Effector CD4-positive, alpha-beta T cell (primary cell): ENCODE measurements at places on chromosomes 7 and 10.

DNA sequence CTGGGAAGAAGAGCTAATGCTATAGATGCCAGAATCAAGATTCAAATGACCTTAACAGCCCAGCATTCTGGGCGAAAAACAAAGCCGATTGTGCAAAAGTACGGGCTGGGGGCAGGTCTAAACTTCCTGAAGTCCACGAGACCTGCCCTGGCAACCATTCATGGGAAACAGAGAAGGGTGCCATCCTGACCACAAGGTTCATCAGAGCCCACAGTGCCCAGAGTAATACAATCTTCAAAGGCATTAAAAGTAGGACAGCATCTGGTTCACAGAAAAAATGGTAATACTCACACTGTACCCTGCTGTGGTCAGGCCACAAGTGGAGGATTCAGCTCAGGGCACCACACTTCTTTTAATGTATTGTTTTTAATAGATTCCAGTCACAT, 36.1 kb downstream of the SORBS1 start:
- DNase-seq = no peak

DNA sequence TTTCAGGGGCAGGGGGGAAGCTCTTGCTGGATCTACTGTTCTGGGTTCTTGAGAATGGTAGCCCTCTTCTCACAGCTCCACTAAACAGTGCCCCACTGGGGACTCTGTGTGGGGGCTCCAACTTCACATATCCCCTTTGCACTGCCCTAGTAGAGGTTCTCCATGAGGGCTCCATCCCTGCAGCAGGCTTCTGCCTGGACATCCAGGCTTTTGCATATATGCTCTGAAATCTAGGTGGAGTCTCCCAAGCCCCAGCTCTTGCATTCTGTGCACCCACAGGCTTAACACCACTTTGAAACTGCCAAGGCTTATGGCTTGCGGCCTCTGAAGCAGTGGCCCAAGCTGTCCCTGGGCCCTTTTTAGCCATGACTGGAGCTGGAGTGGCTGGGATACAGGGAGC, 150.7 kb downstream of the LRMDA start:
- DNase-seq = no peak

DNA sequence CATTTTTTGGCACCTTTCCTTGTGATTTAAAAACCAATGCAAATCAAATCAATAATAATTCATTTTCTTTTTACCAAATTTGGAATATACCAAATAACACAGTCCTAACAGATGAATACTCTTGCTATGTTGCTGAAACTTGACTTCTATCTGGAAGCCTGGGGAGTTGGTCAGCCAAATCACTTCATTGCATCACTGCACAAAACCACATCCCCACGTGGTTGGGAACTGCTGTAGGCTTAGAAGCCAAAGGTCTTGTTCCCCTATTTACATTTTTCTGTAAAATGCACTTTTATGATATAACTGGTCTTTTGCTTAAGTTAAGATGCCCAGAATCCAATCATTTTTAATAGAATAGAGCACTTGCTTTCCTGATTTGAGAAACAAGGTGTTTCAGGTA, 15.2 kb downstream of the GPR85 start:
- no peak for DNase-seq

- DNase-seq = no peak
Measured at GRCh38 chr7:15503603-15504290, 58.1 kb downstream of the AGMO start.

- no peak for DNase-seq
Measured at GRCh38 chr7:54701982-54702381, 57.0 kb downstream of the SEC61G start.

DNA sequence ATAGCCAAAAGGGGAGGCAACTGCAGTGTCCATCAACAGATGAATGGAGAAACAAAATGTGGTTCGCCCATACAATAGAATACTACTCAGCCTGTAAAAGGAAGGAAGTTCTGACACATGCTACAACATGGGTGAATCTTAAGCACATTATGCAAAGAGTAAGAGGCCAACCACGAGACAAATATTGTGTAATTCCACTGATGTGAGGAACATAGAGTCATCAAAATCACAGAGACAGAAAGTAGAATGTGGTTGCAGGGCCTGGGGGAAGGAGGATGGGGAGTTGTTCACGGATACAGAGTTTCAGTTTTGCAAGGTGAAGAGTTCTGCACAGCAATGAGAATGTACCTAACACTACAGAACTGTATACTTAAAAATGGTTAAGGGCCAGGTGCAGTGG, 13.7 kb upstream of the C10orf71 start:
- no peak for DNase-seq

DNA sequence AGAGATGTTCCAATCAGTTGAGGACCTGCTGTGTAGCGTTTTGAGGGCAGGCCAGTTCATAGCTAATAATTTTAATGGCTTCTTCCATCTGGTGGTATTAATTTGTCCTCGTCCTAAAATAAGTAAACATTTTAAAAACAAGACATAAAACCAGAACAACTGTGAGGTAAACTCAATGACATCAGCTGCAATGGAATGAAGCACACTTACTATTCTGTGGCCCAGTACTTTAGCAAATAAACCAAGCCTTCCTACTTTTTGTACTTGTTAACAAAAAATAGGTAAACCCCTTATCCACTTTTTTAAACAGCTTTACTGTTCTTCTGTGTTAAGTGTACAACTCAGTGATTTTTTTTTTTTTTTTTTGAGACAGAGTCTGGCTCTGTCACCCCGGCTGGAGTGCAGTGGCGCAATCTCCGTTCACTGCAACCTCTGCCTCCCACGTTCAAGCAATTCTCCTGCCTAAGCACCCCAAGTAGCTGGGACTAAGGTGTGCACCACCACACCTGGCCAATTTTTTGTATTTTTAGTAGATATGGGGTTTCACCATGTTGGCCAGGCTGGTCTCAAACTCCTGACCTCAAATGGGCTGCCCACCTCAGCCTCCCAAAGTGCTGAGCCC, 28.9 kb upstream of the FZD1 start:
- DNase-seq = no peak

GRCh38 chr7:26620352-26620751, 244.0 kb downstream of the SKAP2 start:
- no peak for DNase-seq

DNA sequence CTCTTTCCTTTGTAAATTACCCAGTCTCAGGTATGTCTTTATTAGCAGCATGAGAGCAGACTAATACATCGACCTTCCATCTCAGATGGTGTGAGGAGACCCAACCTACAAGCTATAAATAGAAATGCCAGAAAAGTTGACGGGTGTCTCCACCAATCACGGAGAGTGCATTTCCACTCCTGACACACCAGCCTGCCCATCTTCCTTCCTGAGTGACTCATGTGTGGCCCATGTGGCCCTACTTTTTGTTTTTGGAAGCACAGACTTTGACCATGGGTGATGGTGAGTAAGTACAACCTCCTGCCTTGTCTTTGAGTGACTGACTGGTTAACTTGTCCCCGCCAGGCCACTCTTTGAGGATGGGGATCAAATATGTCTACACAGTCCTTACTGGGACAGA, 147.0 kb downstream of the OAT start:
- DNase-seq = no peak

- DNase-seq = no peak
Measured at GRCh38 chr10:18196806-18197550, 56.8 kb downstream of the CACNB2 start.

DNA sequence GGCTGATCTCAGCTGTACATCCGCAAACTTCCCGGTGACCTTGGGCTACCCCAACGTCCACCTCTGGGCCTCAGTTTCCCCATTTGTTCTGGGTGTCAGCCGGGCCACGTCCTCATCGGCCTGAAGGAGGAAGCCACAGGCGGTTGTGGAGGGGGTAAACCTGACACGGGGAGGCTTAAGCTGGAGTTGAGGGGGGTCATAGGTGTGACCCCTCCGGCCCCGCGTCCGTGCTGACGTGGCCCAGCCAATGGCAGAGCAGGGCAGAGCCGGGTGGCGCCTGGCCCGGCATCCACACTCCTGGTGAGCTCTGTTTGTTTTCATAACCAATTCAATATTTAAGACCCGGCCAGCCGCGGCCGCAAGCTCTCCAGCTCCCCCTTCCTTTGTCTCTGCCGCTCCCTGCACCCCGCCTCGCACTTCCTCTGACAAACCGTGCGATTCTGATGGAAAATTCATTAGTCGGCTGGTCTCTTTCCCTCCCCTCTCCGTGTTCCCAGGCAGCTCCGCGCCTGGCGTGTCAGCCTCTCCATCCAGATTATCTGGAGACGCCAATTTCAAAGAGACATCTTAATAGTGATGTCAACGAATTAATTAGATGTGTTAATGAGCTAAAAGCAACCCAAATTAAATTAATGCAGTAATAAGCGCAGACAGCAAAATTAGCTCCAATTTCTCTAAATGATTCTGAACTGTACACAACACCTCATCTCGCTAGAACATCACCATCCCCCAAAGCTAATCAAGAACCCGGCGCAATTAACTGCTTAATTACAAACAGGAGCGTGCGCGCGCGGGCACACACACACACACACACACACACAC, 55.4 kb downstream of the MICALL2 start:
- no peak for DNase-seq

DNA sequence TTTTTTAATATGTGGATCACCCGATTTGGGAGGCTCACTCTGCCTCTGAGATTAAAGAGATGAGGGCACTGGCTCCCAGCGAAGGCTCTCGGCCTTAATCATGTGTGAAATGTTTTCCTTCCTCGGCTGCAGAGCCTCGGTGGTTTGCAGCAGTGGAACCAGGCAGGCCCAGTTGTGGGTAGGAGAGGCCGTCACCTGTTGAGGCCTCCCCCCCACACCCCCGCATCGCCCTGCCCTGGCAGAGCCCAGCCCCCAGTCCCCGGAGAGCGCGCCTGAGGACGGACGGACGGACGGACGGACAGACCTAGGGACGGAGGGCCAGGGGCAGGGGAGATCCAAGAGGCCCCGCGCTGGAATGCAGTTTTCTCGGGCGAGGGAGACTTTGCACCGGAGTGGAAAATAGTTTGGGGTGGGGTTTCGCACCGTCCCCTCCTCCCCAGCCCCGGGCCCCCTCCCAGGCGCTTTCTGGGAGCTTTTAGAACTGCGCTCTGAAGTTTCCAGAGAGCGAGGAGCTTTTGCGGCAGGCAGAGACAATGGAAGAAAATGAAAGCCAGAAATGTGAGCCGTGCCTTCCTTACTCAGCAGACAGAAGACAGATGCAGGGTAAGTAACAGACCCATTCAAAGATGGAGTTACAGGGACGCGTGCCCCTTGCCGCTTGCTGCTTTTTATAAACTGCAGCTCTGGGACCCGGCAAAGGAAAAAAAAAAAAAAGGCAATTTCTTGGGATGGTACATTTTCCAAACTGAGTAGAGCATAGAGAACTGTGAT, at the start of gene KIAA1217:
KIAA1217 (plus strand) TSS at position 478 of the 771 bp plus-strand sequence; CDS start at position 534, 56 bp downstream.
- no peak for DNase-seq

- DNase-seq = no peak
Measured at GRCh38 chr7:144468990-144469732, 65.7 kb upstream of the NOBOX start.

GRCh38 chr10:100653238-100653956, 92.0 kb upstream of the PAX2 start:
- no peak for DNase-seq

DNA sequence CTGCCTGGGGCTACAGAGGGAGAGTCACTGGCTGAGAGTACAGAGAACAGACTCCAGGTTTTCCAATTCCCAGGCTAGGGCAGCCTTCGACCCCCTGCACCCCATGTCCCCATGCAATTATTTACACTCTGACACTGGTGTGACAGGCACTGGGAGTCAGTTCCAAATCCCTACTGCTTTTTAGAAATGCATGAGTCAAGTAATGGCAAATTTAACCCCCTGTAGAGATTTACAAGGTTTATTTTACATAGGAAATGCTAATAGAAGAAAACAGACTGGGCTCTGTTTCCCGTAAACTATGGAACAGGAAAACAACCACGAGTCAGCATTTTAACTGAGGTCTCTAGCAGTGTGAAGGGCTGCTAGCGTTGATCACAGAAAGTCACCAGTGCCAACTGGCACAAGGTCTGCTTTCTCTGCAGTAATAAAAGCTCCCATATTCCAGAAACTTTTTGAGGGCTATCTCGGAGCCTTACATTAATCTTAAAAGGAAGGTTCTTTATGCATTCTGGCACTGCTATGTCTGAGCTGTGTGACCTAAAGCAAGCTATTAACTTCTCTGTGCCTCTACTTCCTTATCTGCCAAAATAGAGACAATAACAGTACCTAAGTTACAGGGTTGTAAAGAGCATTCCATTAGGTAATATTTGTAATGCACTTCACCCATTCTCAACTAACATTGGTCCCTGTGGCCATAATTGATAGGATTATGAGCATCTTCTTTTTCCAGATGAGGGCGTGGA, 28.2 kb downstream of the NOD1 start:
- no peak for DNase-seq

GRCh38 chr10:69772933-69773704, 28.6 kb upstream of the COL13A1 start:
- no peak for DNase-seq

DNA sequence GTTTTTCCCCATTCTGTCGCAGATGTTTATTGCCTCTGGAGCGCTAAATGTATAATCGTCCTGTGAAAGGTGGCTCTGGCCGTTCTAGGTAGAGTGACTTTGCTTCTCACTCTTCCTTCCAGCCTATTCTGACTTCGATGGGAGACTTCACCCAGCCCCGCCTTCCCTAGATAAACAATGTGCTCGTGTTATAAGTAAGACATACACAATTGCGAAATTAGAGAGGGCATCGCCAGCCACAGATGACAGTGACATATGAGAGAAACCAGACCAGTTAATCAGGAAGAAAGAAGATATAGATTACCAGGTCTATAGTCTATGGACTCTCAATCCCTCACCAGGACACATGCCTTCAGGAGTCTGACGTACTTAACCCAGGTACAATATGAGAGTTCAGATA, 1050.5 kb upstream of the AUTS2 start:
- DNase-seq = no peak

DNA sequence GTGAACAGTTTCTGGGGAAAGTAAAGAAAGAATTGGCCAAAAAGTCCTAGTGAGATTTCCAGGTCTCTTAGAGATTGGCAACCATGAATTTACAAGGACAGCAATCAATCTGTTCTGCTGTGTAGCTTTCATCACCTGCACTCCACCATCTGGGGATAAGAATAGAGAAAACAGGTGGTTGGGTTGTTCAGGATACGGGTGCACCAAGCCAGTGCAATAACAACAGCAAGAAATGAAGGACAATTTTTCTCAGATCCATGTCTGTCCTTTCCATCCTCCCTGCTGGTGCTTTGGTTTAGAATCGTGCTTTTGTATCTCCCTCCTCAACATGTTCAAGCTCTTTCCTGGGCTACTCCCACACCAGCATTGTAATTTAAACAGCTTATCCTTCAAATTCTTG, 787.7 kb downstream of the GRID1 start:
- no peak for DNase-seq

GRCh38 chr7:77690289-77690688, 6.0 kb upstream of the RSBN1L start:
- no peak for DNase-seq
